NT2/D1 (cell line): ENCODE measurements at places on chromosomes 1 and 21.

DNA sequence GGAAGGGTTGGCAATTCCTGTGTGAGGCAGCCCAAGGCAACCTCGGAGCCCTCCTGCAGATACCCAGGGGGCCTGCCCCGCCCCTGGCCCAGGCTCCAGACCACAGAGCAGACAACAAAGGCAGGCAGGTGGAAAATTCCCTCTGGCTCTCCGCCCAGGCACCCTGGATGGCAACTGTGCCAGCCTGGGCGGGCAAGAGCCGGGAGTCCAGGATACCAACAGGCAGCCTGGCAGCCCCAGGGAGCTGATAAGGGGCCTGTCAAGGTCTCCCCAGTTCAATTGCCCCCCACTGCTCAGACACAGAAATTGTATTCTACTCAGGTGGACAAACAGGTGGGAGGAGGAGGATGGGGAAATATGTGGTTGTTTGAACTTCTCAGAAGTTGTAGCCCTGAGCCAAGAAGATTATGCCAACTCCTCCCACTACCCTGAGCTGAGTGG, 15.4 kb upstream of the GPR37L1 start:
- DNase-seq = no peak

GRCh38 chr1:162305969-162306368, 70.7 kb downstream of the SPATA46 start:
- no peak for DNase-seq

DNA sequence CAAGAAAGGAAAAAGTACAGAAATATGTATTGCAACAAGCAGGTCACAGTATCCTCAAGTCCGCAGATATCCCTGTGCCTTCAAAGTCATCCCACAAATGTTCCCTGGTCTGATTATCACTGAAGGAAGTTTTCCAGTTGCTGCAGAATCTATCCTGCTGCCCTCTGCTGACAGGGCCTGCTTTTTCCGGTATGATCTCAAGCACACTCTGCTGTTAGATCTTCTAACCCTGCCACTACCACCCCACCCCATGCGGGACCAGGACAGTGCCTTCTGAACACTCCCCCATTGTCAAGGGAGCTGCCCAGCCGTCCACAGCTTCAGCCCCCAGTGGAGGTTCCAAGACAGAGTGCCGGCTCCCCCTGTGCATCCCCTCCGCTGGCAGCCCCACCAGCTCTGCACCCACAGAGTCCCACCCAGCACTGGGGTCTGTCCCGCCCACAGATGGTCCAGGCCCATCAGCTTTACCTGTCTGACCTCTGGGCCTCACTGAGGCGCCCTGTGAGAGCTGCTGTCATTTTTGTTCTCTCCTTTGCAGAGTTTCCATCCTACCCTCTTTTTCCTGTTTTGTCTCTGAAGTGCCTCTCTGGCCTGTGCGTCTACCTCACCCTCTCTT, 27.9 kb downstream of the FAM163A start:
- DNase-seq = no peak

DNA sequence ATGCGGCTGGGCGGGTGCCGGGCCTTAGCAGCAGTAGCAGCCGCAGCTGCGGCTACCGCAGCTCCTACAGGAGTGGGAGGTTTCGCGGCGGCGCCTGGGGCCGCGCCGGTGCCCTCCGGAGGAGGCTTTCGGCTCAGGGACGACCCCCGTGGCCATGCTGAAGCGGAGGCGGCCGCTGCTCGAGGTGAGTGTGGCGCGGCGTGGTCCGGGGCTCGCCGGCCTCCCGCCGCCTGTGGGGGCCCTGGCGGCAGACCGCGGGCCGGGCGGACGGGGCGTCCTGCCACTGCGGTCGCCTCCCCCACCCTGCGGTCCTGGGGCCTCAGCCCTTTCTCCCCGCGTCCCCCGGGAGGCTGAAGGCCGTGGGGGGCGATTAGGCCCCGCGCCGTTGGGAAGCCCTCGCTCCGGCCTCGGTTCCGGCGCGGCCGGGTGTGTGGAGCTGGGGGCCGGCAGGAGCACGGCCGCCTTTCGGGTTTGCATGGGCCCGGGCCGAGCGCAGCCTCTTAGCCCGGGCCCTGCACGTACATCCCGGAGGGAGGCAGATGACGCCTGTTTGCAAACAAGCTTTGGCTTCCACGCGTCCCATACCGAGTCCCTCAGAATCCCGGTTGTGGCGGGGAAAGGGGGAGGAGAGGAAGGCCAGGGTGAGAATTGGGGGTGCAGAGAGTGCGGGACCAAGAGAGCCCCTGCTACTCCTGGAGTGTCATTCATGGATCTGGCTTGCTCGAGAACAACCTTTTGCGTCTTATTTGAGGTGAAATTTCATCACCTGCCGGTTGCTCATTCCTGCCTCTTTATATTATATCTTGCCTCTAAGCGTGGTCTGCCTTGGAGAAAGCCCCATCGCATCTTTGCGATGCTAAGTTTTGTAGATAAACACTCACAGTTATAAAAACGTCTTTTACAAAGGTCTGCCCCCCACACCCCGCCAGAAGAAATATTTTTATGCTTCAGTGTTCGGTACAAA, 613 bp downstream of the ZFYVE9 start:
- DNase-seq = peak; percentile 40

DNA sequence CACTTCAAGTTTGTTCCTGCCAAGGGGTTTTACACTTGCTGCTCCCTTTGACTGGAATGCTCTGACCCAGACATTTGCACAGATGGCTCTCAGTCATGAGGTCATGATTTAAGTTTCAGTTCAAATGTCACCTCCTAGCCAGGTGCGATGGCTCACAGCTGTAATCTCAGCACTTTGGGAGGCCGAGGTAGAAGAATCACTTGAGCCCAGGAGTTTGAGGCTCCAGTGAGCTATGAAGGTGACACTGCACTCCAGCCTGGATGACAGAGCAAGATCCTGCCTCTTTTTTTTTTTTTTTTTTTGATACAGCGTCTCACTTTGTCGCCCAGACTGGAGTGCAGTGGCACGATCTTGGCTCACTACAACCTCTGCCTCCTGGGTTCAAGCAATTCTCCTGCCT, 4.5 kb upstream of the ZMYM4 start:
- no peak for DNase-seq

- no peak for DNase-seq
These were observed 53.0 kb upstream of the PRELP start for GRCh38 chr1:203422656-203423055.

DNA sequence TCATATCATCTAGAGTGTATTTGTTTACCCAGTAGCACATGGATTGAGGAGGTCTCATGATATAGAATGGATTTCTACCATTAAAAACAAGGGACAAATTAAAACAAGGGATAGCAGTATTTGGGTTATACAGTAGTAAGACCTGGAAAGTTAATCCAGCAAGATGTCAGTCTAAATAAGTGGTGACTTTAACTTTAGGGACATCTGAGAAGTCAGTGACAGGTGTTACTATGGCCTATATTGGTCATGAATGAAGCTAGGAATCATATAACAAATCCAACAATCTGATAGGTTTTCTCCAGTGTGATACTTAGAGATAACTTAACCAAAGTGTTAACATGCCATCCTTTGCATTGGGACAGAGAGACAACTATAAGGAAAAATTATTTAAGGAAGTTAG, 42.7 kb upstream of the DHCR24 start:
- no peak for DNase-seq

GRCh38 chr21:16071092-16071491, 341.3 kb downstream of the USP25 start:
- DNase-seq = no peak
